MCF 10A (cell line): ENCODE measurements at places on chromosomes 16 and 17. TPM values are rescaled to one million over a fixed set of nuclear protein-coding genes. Genes with fewer than 3 reads are reported as not detected.
A peak's percentile ranks its signal among the peaks of the same experiment; 100 is the strongest.

SDK2 gene
- not detected in 2 replicates for total RNA-seq

PDILT gene
- not detected in 2 replicates for total RNA-seq

KRT25 gene
- total RNA-seq: not detected in 2 replicates

KRTAP2-1 gene
- not detected in 2 replicates for total RNA-seq

CCL2 gene
- 0.59 and 1.0 TPM in 2 replicates for total RNA-seq

GRCh38 chr16:88264641-88265285 lies 118.0 kb upstream of the ZNF469 start:
- peak; percentile 99 for DNase-seq

GRCh38 chr16:2919511-2920255 lies 8.0 kb downstream of the FLYWCH1 start:
- peak; percentile 72 for DNase-seq

GRCh38 chr17:71176928-71177443 lies 943.8 kb upstream of the SOX9 start:
- no peak for DNase-seq

GRCh38 chr17:1573932-1574696 lies 11.5 kb upstream of the PITPNA start:
- DNase-seq: peak; percentile 87

- DNase-seq: no peak
These were observed 344.9 kb upstream of the TNRC6C start for GRCh38 chr17:77613627-77614026.

GRCh38 chr17:77596491-77597417 lies 361.7 kb upstream of the TNRC6C start:
- DNase-seq: no peak

GRCh38 chr16:84925092-84925772 lies 86.1 kb downstream of the ZDHHC7 start:
- peak; percentile 59 for DNase-seq

DNA sequence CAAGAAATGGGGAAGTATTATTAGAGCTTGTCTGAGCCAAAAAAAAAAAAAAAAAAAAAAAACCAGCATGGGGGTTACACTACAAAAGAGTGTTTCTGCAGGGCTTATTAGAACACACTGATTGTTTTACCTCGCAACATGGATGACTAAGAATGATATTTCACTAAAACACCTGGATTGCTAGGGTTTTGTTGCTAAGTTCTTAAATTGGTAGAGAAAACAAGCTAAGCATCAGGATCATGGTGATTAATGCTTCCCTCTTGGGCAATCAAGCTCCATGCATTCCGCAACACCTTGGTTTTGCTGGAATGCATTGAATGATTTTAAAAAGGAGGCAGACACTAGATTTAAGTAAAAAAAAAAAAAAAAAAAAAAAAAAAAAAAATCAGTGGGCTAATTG lies 931.4 kb upstream of the CDH8 start:
- DNase-seq: peak; percentile 49
